ENCODE measurements at places on chromosomes 7 and 10.

- no peak for DNase-seq
Measured at GRCh38 chr10:12412666-12413368, 63.5 kb downstream of the CAMK1D start.

DNA sequence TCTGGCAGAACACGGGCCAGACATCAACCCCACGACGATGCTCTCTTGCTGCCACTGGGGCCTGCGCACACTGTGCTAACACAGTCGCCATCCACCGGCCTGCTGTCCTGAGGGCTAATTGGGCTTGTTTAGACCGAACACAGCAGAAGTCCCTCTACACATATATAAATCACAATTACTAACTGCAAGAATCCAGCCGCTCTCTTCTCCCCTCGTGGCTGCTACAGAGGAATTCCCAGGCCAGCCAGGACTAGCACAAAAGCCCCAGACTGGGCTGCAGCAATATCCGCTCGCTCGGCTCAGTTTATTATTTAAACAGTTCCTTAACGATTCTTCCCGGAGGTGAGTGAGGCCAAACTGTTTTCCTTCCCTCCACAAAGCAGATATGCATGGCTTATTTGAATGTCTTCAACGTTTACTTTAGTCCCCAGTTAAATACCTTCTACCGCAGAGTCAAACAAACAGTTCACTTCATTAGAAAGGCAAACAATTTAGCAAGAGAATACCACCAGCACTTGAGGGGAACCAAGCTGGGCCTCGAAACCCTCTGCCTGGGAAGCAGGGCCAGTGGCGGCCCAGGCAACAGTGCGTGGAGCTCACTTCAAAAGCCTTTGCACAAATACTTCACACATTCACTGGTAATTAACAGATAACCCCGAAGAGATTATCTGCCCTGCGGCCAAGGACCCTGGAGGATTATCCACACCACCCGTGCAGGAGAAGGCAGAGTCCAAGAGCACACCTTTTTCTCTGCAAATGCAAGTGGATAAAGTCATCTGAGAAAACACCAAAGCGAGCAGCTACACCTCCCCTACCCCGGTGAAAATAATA lies 145.3 kb downstream of the GLI3 start:
- no peak for DNase-seq

DNA sequence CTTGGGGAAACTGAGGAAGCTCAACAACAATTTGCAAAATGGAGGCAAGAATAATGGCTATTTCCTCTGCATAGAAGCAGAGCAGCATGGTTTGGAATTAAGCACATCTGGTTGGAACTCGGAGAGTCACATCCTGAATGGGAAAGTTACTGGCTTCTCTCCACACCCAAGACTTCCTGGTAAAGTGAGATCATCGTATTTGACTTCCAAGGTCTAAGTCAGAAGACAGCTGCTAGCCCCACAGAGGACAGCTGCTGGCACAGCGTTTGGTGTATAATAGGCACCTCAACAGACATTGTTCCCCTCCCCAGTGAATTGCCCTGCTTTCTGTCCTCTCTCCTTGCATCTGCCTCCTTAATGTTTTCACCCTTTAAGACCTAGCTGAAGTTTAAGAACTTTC lies 37.0 kb upstream of the NRF1 start:
- DNase-seq = no peak

- DNase-seq = no peak
Measured at GRCh38 chr10:71666639-71667386, 52.8 kb downstream of the C10orf105 start.

DNA sequence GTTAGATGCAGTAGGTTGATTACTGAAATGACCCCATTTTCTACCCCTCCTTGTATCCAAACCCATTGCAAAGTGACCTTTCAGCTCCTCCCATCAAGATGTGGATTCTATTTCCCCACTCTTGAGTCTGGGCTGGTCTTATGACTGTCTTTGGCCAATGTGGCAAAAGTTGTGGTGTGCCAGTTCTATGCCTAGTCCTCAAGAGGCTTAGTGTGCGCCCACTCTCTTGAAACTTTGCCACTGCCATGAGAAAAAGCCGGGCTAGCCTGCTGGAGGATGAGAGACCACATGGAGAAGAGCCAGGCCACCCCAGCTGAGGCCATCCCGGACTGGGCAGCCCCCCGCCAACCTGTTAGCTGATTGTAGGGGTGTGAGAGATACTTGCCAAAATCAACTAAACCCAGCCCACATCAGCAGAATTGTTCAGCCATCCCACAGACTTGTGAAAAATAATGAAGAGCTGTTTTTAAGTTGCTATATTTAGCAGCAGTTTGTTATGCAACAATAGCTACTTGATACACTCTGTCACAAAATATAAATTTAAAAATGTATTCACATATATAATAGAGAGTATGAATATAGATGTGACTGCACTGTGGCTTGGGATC lies 131.0 kb upstream of the PALS2 start:
- DNase-seq = no peak

DNA sequence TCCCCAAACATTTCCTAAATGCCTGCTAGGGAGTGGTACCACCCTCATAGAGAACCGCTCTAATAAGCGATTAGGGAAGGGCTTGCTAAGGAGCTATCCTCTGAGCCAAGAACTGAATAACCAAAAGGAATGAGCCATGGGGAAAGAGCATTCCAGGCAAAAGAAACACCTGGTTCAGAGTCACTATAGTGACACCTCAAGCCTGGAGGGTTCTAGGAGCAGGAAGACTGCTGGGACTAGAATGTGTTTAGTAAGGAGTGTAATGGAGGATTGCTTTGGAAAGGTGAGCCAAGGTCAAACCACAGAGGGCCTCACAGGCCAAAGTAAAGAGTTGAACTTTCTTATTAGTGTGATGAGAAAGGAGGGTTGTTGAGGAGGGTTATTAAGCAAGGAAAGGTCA lies 38.7 kb upstream of the NRBF2 start:
- no peak for DNase-seq

- no peak for DNase-seq
Measured at GRCh38 chr7:146129296-146129695, 12.7 kb downstream of the CNTNAP2 start.

DNA sequence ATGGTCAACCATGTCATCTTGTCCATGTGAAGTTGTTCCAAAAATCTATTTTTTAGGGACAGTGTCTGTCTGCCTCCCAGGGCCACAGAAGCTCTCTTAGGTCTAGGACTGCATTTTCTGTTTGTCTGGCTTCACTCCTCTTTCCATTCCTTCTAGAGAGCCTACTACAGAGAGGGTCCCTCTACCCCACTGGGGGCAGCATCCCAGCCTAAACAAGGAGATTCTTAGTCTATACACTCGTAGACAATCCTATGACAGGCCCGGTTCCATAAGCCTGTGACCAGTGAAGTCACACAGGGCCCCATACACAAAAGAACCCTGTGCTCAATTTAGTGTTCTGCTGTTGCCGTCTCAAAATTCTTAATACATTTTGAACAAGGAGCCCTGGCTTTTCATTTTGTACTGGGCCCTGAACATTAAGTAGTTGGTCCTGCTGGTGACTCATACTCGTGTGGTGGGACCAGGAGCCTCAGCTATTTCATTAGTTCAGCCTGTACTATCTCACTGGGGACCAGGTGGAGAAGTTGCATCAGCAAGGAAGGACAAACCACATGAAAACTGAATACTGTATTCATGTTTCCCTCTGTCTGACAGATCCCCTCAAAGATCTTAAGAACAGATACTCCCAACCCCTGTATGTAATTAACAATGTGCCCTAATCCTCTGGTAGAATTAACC lies 23.5 kb upstream of the FAM180A start:
- DNase-seq = no peak

DNA sequence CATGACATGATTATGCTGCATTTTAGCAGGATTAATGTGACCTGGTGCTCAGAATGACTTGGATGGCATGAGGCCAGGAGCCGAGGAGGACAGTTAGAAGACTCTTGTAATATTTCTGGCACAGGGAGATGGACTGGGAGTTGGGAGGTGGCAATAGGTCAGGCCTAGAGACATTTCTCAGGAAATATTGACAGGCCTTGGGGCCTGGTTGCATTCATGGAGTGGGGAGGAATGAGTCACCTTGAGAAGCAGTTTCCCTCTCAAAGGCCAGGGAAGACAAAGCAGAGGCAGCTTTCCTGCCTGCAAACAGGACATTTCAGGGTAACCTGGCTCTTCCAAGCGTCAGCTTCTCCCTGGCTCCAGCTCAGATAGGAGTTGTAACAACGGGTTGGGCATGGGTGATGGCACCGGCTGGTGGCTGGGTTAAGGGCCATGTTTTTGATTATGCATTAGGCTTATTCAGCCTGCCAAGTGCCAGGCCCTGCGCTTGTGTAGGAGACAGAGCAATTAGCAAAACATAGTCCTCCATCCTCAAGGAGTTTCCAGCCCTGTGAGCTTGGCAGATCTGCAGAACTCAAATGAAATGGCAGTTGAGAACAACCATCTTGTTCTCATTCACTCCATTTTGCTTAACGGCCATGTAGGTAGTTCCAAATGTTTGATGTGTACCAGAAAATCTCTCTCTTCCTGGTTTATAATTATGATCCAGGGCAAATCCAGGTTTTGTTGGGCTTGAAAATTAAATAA lies 38.2 kb downstream of the HK1 start:
- no peak for DNase-seq

DNA sequence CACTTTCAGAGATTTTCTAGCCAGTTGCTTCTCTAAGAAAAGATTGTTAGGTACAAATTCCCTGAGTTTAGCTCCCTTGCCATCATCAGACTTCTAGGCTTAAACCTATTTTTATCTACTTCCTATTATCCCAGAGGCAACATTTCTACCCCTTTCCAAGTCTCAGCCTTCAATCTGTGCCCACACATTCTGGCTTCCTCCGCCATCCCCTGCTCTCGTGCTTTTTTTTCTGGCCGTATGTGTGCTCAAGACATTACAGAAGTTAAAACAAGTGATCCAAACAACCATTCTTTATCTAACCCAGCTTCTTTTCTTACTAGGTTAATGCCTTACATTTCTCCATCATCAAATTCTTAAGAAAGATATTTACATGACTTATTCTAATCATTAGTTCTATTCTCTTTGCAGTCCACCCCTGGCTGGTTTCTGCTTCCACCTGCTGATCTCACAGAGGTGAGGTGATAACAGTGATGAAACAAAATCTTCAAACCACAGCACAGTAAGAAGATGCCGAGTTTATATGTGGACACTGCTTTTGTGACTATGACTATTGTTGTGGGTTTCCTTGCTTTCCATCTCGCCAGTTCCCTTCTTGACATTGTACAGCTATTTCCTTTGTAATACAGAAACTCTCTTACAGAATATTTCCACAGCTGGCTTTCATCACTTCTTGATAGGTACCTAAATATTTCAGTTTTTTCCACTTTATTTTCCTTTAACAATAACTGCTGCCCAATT lies 18.3 kb upstream of the CDK6 start:
- DNase-seq = no peak

GRCh38 chr10:26624006-26624405 lies 73.5 kb upstream of the PDSS1 start:
- DNase-seq = no peak

GRCh38 chr10:12825260-12825849 lies 176.2 kb downstream of the CCDC3 start:
- DNase-seq = no peak

DNA sequence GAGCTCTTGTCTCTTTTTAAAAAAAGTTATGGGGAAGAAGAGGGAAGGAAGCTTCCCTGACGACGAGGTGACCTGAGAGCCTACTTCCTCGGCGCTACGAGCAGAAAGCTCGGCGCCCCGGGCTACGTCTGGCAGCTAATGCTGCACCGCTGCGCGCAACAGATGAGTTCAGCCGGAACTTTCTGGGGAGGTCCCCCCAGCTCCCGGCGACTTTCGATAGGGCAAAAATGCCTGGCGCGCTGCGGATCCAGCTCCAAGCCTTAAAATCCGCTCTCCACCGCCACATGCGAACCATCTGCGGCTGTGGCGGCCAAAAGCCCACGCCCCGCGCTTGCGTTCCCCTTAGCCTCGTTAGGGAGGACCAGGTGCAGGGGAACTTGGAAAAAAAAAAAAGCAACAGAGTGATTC lies 621 bp downstream of the P4HA1 start:
- DNase-seq = peak; percentile 51

- no peak for DNase-seq
Measured at GRCh38 chr7:92997719-92998118, 120.1 kb downstream of the SAMD9 start.

DNA sequence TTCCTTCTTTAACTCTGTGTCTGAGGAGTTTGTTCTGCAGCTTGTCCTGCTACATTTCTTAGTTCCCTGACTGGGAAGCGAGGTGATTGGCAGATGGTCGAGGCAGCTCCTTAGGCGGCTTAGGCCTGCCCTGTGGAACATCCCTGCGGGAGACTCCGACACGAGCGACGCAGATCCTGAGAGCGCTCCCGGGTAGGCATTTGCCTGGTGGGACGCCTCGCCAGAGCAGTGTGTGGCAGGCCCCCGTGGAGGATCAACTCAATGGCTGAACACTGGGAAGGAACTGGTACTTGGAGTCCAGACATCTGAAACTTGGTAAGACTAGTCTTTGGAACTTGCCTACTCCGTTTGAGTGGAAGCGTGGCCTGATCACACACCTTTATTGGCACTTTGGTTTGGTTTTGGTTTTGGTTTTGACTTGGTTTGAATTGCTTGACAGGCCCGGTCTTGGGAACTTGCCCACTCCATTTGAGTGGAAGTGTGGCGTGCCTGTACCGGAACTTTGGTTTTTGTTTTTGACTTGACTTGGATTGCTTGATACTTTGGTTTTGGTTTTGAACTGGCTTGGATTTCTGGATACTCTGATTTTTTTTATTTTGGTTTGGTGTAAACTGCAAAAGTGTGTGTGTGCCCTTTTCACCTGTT lies 42.6 kb downstream of the MAP3K8 start:
- no peak for DNase-seq

- DNase-seq = no peak
Measured at GRCh38 chr10:131881104-131881880, 19.5 kb upstream of the PPP2R2D start.

DNA sequence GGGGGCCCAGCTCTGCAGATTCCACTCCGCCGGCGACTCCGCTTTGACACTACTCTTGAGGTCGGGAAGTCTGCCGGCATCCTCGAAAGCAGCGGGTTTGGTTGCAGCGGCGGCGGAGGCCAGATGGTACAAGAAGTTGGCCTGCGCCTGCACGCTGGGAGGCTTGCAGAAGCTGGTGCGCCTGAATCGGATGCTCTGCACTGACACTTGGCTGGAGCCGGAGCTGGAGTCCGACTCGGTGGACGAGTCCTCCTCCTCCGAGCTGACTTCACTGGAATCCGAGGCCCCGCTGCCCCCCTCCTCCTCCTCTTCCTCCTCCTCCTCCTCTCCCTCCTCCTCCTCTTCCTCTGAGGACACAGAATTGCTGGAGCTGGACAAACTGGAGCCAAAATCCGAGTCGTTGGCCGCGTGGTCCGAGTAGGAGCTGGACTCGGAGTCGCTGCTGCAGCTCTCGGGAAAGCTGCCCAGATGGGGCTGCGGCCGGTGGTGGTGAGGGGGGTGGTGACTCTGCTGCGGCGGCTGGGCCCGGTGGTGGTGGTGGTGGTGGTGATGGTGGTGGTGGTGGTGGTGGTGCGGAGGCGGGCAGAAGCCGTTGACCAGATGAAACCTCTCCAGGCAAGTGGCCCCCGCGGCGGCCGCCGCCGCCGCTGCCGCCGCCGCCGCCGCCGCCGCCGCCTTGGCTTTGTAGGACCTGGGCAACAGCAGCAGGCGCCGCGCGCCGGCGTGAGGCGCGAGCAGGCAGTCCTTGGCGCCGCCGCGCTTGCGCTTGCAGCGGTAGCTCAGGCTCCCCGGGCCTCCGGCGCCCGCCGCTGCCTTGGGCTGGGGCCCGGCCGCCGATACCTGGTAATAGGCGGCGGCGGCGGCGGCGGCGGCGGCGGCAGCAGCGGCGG lies 9.0 kb downstream of the SKIDA1 start:
- DNase-seq = no peak

All from activated naive CD4-positive, alpha-beta T cell (primary cell).